ENCODE measurements at places on chromosomes 13 and 19.

- no peak for DNase-seq
Observed at GRCh38 chr13:99012539-99012938, 34.7 kb upstream of the DOCK9 start.

DNA sequence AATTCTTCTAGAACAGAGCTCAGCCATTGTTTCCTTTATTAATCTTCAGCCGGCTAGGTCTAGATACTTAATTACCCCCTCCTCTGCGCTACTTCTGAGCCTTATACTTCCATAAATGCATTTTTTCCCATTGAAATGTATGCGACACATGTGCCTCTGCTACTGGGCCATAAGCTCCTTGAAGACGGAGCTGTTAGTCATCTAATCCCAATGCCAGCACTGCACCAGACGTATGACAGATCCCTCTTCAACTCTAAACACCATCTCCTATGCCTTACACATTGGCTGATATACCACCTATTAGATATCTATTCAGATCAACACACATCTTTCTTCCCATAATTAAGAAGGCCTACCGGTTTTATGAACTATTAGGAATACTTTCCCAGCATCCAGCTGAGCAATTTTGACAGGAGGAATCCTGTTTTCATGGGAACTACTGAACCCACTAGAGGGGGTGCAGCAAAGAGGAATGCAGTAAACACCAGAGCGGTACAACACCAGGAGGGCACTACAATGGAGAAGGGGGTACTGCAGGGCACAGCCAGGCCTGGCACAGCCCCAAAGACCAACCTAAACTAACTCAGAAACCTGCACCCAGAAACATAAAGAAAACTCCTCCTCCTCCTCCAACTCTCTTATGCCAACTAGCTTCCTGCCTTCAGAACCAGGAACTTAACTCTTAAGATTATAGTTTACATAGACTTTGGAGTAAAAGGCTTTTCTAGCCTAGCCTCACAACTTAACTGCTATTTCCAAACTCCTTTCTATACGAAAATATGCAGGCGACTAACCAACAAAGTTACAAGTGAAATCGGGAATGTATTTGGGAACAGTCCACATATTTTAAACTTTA is 18.7 kb downstream of the STK24 start:
- DNase-seq: no peak

- no peak for DNase-seq
Observed at GRCh38 chr13:112567161-112567862, 20.6 kb downstream of the TUBGCP3 start.

- DNase-seq: no peak
Observed at GRCh38 chr13:95226932-95227695, 74.1 kb downstream of the ABCC4 start.

DNA sequence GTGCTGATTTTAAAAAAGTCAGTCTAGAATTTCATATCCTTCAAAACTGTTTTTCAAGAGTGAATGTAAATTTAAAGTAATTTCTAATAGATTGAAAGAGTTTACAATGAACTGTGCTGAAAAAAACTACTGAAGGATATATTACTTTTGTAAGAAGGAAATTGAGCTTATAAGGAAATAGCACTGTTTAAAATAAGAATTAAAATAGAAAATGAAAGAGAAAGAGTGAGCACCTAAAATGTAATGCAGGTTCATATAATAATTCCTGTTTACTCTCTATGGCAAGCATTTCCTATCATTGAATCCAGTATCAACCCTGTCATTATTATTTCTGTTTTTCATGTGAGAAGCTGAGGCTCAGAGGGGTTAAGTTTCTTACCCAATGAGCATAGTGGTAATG is 57.3 kb downstream of the AKAP11 start:
- DNase-seq: no peak

DNA sequence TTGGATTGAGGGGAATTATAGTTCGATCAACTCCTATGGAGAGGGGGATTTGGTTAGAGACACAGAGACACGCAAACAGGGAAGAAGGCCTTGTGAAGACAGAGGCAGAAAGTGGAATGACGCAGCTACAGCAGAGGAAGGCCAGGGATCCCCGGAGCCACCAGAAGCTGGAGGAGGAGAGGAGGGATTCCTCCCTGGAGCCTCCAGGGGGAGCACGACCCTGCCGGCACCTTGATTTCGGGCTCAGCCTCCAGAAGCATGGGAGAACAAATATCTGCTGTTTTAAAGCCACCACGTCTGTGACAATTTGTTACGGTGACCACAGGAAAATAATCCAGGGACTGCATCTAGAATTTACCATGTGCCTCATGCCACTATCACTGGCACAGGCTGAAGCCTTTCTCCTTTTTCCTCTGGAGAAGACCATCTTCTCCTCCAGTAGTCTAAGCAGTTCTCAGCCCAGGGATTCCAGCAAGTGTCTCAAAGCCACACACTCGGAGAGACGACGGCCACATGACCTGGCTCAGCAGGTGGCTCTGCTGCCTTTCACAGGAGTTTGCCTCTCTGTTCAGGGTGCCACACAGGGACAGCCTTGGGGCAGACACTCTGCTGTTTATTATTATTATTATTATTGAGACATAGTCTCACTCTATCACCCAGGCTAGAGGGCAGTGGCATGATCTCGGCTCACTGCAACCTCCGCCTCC is 39.9 kb upstream of the CCNE1 start:
- DNase-seq: peak; percentile 67

- peak; percentile 49 for DNase-seq
Observed at GRCh38 chr13:111912453-111912866, 154.5 kb upstream of the SOX1 start.

GRCh38 chr19:1987197-1988187 is 28.0 kb downstream of the BTBD2 start:
- DNase-seq: peak; percentile 61

GRCh38 chr13:109713681-109714080 is 72.7 kb downstream of the IRS2 start:
- DNase-seq: no peak

GRCh38 chr13:57630661-57631595 is 616 bp upstream of the PCDH17 start:
- peak; percentile 60 for DNase-seq

DNA sequence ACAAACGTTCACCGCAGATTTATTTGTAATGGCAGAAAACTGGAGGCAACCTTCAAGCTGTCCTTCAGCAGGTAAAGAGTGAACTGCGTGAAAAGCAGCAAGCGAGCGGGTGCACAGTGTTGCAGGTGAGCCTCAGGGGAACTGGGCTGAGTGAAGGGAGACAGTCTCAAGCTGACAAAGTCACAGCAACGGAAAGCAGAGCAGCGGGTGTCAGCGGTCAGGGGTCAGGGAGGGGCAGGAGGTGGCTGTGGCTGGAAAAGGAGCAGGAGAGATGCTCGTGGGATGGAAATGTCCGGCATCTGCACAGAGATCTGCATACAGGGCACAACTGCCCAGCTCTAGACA is 8.5 kb upstream of the RASA3 start:
- DNase-seq: peak; percentile 79

DNA sequence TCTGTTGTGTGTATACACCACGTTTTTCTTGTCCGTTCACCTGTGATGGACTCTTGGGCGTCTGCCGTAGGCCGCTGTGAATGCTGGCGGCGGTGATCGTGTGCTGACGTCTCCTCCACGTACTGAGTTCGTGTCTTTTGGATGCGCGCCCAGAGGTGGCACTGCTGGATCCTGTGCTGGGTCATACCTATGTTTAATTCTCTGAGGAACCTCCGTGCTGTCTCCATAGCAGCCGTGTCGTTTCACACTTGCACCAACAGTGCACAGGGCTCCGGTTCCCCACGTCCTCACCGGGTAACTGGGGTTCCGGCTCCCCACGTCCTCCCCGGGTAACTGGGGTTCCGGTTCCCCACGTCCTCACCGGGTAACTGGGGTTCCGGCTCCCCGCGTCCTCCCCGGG is 56.2 kb downstream of the ATP11A start:
- DNase-seq: peak; percentile 14
